CD4-positive, alpha-beta T cell treated with Interleukin-12 subunit alpha and Interleukin-12 subunit beta, for 1 hour (primary cell): ENCODE measurements at places on chromosomes 7 and 10.

DNA sequence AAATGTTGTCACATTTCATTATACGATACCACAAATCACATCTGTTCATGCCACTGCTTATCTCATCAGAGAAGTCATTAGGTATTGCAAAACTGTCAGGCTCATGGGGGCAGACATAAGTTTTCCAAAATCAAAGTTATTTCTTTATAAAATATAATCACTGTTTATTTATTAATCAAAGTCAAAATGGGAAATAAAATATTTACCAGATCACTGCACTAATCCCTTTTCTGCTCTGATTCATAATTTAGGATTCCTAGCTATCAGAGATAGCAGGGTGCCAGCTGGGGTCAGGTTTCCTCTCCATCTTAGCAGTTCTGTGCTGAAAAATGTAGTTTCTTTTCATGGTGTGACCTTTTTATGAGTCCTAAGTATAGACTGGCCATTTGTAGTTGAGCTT is 117.7 kb upstream of the LANCL2 start:
- DNase-seq = no peak

GRCh38 chr7:29920491-29920890 is 69.1 kb downstream of the SCRN1 start:
- no peak for DNase-seq

DNA sequence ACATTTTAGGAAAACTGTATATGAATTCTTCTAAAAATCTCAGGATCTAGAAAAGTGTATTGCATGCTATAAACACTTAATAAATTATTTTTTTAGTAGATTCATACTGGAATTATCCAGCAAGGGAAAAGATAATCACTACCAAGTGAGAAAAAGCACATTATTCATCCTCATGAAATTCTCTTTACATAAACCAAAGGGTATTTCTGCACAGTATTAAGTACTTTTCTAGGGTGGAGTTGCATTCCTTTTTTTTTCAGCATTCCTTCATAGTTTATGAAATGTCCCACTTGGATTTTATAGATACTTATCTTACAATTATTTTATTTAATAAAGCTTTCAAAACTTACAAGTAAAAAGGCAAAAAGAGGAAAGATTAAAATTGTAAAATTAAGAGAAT is 403.3 kb downstream of the HGF start:
- no peak for DNase-seq

- no peak for DNase-seq
Measured at GRCh38 chr7:82015751-82016150, 245.9 kb upstream of the HGF start.

DNA sequence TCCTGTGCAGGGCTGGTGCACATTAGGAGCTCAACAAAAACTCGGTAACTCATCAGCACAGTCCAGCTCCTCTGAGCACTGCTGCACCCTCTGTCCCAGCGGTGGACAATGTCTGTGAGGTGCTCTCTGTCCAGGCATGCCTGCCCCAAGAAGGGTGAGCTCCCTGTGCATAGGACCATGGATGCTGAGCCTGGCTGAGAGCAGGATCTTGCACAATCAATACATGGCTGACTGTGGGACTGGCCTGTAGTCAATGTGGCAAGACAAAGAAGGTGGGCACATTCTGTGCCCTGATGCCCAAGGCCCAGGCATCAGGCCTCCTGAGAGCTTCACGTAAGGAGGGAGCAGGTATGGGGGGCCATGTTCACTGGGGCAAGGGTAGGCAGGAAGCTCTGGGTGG is 17.1 kb downstream of the ARHGAP22 start:
- no peak for DNase-seq

- no peak for DNase-seq
Measured at GRCh38 chr7:94029976-94030375, 25.8 kb upstream of the BET1 start.

DNA sequence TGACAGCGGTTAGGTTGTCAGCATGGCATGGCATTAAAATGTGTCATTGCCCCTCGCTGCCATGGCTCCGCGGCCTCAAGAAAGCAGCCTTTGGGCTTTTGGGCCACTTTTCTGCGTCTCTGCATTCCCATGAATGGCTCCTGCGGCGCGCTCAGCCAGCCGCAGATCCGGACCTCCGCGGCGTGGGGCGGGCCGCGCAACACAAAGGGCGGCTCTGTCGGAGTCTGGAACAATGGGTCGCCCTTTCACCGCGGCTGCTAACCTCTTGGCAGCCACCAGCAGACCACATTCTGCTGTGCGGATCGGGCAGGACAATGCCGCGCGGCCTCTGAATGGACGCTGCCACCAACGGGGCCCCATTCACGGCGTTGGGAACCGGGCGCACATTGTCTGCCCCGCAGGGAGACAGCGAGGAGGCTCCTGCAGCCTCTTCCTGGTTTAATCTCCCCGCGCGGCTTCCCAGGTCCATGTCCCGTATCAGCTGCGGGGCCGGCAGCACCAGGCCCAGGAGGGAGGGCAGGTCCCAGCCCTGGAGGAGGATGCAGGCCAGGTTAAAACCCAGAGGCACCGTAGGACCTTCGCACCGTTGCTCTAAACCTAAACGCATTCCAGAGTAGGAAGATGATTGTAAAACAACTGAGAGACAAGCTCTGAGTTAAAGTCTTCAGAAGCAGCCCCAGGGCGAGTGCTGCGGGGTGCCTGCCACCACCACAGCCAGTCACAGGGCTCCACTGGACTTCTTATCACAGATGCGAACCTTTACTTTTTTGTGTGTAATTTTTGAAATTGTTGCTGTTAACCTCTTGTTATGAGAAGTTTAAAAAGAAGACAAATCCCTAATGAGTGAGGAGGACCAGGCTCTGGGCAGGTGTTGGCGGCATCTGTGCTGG is 71.6 kb downstream of the NKX6-2 start:
- no peak for DNase-seq

- DNase-seq = no peak
Measured at GRCh38 chr7:11935905-11936304, 103.9 kb upstream of the THSD7A start.

- DNase-seq = no peak
Measured at GRCh38 chr10:10617686-10618085, 400.0 kb upstream of the CELF2 start.

- no peak for DNase-seq
Measured at GRCh38 chr7:4747746-4748145, 27.7 kb upstream of the AP5Z1 start.

DNA sequence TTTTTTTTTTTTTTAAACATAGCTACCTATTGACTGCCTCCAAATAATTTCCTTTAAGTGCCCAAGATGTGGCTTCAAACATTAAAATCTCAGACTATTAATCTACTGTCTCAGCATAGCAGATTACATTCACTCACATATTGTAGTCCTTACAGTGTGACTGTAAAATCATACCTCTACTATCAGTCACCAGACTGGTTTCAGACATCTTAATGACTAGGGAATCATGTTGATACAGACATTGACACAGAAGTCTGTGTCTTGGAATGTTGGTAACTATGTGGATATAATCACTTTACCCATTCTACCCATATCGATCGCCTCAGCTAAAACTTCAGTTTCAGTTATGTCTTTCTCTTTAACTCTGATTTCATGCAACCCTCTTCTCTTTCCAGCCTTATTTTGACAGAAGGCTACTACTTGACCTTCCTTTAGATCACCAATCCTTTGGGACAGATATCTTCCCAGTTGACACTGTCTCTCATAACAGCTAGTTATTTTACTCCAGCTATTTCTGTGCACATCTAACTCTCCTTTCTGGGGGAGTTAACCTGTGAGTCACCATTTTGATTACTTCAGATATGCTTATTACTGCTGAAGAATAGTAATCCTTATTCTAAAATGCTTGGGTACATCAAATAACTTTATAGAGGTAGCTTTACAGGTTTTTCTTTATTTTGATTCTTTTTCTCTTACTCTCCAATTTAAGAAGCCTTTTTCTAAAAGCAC is 7.0 kb downstream of the TNKS2 start:
- no peak for DNase-seq

DNA sequence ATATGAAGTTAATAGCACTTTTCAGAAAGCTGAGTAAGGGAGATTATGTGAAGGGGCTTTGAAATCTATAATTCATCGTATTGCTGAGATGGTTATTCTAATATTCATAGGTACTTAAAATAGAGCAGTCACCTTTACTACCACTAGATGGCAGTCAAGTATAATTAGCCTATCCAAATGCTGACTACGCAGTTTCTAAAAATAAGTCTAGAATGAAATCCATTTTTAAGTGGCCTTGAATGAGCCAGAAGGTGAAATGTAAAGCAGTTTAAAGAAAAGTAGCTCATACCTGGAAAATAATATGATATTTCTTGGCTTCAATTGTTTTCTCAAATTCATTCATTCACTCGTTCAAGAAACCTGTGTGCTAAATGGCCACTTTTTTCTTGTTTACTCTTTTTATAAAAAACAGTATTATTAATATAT is 1277.1 kb downstream of the GATA3 start:
- peak; percentile 54 for DNase-seq

DNA sequence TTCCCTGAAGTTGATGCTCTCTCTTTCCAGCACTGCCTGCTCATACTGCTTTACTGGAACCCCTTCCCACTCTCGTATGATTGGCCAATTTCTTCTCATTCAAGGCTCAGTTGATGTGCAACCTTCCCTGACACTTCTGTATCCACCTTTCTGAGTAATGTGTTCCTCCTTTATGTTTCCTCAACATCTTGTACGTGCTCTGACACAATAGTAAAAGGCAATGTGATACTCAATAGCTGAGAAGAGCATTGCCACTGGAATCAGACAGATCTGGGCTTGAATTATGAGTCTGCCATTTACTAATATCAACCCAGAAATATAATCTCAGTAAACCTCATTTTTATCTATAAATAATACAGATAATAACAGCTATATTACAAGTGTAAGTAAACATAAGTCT is 34.7 kb downstream of the ARL4A start:
- no peak for DNase-seq

DNA sequence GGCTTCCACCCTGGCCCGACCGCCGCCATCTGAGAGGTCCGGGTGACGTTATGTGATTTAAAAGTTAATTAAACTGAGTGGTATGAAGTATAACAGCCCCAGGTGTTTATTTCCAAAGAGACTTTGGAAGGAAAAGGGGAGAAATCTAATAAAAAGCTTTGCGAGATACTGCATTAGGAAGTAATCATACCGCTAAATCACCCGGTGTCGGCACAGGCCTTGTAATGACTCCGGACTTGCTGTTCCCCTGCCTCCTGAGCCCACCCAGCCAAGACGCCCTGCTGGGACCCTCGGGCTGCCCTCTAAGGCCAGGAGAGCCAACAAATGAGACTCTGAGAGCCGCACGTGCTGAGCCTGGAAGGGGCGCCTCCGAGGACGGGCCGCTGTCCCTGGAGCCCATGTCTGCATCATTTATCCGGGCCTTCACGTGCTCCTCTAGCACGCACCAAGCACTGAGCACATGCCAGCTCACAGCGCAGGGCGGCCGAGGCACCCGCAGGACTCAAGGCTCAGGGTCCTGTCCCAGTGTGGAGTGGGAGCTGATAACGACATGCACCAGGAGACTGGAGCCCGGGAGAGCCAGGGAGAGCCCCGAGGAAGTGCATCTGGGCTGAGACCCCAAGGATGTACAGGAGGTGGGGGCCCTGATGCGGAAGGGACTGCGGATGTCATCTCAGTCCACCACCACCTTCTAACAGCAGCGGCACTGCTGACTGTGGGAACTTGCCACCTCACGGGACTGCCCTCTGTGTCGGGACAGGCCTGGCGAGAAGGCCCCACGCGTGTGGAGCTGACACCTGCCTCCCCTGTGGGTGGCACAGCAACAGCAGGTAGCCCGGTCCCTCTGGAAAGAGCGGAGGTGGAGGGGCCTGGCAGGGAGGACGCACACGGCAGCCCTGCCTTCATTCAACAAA is 182.7 kb downstream of the ELFN1 start:
- no peak for DNase-seq

DNA sequence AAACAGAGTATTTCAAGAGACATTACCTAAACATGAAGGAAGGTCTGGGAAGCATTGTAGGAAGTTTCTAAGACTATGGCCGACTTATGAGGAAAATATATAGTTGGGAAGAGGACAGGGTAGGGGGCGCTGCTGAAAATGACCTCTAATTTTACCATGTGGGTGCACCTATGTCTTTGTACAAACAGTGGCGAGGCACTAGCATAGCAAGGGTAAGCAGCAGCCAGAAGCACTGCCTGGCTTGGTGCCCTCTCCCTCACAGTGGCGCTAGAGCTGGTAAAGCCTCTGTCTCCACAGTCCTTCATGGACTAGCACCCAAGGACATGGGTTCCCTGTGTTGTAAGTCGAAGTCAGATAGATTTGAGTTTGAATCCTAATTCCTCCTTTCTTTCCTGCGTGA is 461.2 kb downstream of the INHBA start:
- DNase-seq = no peak

DNA sequence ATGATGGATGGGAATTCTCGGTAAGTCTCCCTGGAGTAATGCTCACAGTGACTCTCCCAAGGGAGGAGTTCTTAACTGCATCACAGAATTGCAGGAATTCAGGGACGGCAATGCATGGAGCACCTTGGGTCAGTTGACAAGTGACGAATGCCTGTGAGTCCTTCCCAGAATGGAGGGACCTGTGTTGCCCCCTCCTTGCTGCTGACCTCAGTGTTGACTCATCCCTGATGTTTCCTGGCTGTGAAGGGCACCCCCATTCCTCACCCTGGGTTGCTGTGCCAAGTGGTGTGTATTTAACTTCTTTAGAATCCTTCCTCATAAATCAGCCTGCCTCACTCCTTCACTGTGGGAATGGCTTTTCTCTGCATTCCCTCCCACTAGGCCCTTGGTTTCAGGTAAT is 98.9 kb downstream of the LRMDA start:
- DNase-seq = no peak

- DNase-seq = peak; percentile 14
Measured at GRCh38 chr10:11874568-11875493, 51.7 kb downstream of the PROSER2 start.

GRCh38 chr10:43479275-43479674 is 42.4 kb downstream of the ZNF487 start:
- DNase-seq = no peak

DNA sequence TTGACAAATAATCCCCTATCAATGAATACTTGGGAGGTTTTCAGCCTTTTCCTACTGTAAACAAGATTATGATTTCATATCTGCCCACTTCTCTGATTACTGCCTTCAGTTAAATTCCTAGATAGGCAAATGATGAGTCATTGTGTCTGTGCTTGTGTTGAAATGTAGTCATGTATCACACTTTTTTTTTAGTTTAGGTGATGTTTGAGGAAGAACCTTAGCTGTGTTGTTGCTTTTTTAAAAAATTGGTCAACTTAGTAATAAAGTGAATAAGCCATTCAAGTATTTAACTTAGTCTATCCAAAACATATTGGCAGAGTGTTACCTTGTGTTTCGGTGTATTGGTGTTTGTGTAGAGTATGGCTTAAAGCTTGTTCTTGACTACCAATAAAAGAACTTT is 60.0 kb downstream of the WAC start:
- DNase-seq = no peak

- DNase-seq = no peak
Measured at GRCh38 chr7:16978358-16979244, 96.8 kb upstream of the AGR3 start.

- no peak for DNase-seq
Measured at GRCh38 chr10:109327266-109327665, 596.0 kb downstream of the XPNPEP1 start.

DNA sequence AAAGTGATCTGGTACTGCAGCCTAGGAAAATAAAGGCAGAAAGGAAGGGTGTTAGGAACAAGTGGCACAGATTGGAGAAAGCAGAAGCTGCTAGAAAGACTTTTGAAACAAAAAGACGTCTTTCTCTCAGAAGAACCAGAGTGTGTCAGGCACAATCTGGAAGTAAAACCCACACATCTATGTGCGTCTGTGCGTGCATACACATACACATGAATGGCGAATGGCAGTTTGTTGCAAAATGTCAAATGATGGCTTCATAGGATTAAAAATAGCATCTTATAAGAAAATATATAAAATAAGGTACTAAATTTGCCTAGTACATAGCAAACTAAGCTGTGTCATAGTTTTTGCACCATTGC is 246.3 kb downstream of the CDK14 start:
- no peak for DNase-seq

- DNase-seq = no peak
Measured at GRCh38 chr7:48636391-48637015, 287.8 kb upstream of the CDC14C start.
